ENCODE measurements at places on chromosomes 2 and 18. TPM values are rescaled to one million over a fixed set of nuclear protein-coding genes. Genes with fewer than 3 reads are reported as not detected.

Gene PLEK
- not detected for total RNA-seq

Gene UBE2E3
- 78.0 TPM for total RNA-seq

Gene ACTR3
- 307 TPM for total RNA-seq

Gene FSHR
- 0.07 TPM for total RNA-seq

Gene RGPD4
- 0.08 TPM for total RNA-seq

Gene CYTIP
- not detected for total RNA-seq

Gene UGT1A4
- 0.05 TPM for total RNA-seq

Gene WNT10A
- not detected for total RNA-seq

Gene FAM117B
- total RNA-seq, result 2.2 TPM

Gene GDF7
- 0.06 TPM for total RNA-seq

Gene MARCHF4
- total RNA-seq, result 64.6 TPM

Gene DYNAP
- not detected for total RNA-seq

Gene ALK
- total RNA-seq, result not detected

Gene ZBTB7C
- total RNA-seq, result 0.05 TPM

Gene AOX1
- 2.8 TPM for total RNA-seq

Gene ZNF407
- total RNA-seq, result 2.6 TPM

Gene EVA1A
- 18.2 TPM for total RNA-seq

Gene GAREM1
- 3.3 TPM for total RNA-seq

Gene CCDC178
- not detected for total RNA-seq

Gene CRYGC
- not detected for total RNA-seq

Gene SESTD1
- total RNA-seq, result 23.4 TPM

Gene NOSTRIN
- total RNA-seq, result 2.0 TPM

Gene CDK15
- total RNA-seq, result not detected

Gene UGT1A9
- 5.2 TPM for total RNA-seq

Gene ANKRD62
- total RNA-seq, result not detected

Gene CRYGD
- total RNA-seq, result not detected

Gene PPM1G
- 187 TPM for total RNA-seq

Gene SCG2
- 1.4 TPM for total RNA-seq

Gene CREG2
- total RNA-seq, result 10.0 TPM

Gene CXCR2
- total RNA-seq, result not detected

Gene PID1
- 3.3 TPM for total RNA-seq

Gene PDCD1
- total RNA-seq, result not detected

Gene SERPINB7
- 1.9 TPM for total RNA-seq

Gene CSRNP3
- total RNA-seq, result not detected

Gene CPO
- not detected for total RNA-seq

Gene CFAP65
- total RNA-seq, result 0.32 TPM
